Type B pancreatic cell (in vitro differentiated cells): ENCODE measurements at places on chromosomes 5 and 9. TPM values are rescaled to one million over a fixed set of nuclear protein-coding genes. Genes with fewer than 3 reads are reported as not detected.

GRCh38 chr9:121838746-121839669 lies 187.6 kb downstream of the DAB2IP start:
- H3K27me3 ChIP-seq: peaks cover 3% of the 10 kb centered on the region
- H3K27ac ChIP-seq: no peak overlapping the region
- no peak overlapping the region for H3K4me3 ChIP-seq
- H3K36me3 ChIP-seq: no peaks in the 10 kb centered on the region
- peaks cover 7% of the 10 kb centered on the region for H3K4me1 ChIP-seq
- DNase-seq: peak; percentile 43

GRCh38 chr5:73280821-73281746 lies 108.1 kb downstream of the TMEM174 start:
- peak overlapping the region; percentile 56 for H3K4me3 ChIP-seq
- H3K27me3 ChIP-seq: peaks cover 35% of the 10 kb centered on the region
- H3K36me3 ChIP-seq: no peaks in the 10 kb centered on the region
- no peak overlapping the region for H3K27ac ChIP-seq

GRCh38 chr5:135645336-135646180 lies 66.8 kb upstream of the CXCL14 start:
- peaks cover 21% of the 10 kb centered on the region for H3K4me1 ChIP-seq
- no peak for DNase-seq
- H3K4me3 ChIP-seq: no peak overlapping the region
- peaks cover 37% of the 10 kb centered on the region for H3K27me3 ChIP-seq

GRCh38 chr9:134618163-134618832 lies 23.3 kb upstream of the COL5A1 start:
- H3K36me3 ChIP-seq: no peaks in the 10 kb centered on the region
- DNase-seq: peak; percentile 65
- peaks cover 10% of the 10 kb centered on the region for H3K4me1 ChIP-seq
- H3K4me3 ChIP-seq: no peak overlapping the region
- H3K27ac ChIP-seq: no peak overlapping the region

DNA sequence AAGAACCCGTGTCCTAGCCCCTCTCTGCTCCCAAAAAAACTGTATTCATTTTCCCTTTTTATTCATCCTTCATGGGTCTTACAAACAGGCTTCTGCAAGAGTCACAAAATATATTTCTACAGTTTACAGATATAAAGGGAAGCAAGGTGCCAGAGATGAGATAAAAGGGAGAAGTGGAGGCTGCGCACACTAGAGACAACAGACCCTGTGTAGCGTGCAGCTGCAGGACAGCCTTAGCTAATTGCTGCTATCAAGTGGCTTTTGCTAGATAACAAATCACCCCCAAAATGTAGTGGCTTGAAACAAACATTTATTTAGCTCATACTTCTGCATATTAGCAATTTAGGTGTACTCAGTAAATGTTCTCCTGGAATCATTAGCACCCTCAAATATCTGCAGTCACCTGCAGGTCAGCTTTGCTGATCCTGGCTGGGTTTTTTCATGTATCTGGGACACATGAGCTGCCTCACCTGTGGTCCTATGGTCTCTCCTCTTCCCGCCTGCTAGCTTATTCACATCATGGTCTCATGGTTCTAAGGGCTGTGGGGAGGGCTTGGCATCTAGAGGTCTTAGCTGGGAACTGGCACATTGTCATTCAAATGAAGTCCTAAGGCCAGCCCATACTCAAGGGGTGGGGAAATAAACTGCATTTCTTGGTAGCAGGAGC lies 29.4 kb downstream of the ARHGEF37 start:
- H3K4me3 ChIP-seq: no peak overlapping the region
- H3K27ac ChIP-seq: peak overlapping the region; percentile 59
- no peak for DNase-seq
- H3K4me1 ChIP-seq: peaks cover 11% of the 10 kb centered on the region

- no peak overlapping the region for H3K27ac ChIP-seq
- H3K36me3 ChIP-seq: peaks cover 23% of the 10 kb centered on the region
- no peak overlapping the region for H3K4me3 ChIP-seq
- no peak for DNase-seq
- no peaks in the 10 kb centered on the region for H3K4me1 ChIP-seq
Measured at GRCh38 chr9:114003758-114004157, 74.3 kb downstream of the AMBP start.

DNA sequence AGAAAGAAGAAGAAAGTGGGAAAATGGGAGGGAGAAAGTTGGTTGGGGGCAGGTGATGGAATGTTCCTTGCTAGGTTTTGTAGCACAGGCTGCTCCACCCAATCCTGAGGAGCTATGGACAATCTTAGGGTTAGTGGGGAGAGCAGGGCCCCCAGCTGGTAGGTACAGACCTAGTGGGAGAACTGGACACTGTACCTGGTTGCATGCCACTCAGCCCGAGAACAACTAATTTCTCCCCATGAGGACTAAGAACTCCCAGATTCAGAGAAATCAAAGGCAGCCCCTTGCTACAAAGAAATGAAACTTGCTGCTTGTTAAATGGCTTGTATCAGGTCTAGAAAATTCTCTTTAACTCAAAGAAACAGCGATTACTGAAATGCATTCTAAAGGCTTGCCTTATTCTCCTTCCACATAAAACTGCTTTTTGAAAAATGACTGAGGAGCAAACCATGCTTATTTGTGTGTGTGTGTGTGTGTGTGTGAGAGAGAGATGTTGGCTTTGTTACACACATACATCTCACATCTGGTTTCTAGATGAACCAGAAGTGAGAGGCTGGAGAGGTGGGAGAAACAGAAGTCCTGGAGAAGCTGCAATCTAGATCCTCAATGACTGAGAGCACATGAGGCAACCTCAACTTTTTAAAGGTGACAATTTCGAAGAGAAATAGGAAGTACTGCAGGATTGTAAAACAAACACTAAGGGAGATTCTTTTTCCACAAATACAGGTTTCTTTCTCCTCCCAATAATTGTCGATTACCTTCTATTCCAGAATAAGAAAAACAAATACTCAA lies 28.9 kb downstream of the FYB1 start:
- DNase-seq: no peak
- H3K27ac ChIP-seq: no peak overlapping the region
- H3K4me1 ChIP-seq: peaks cover 6% of the 10 kb centered on the region

GRCh38 chr9:69421908-69422801 lies 97.1 kb downstream of the ENTREP1 start:
- H3K4me1 ChIP-seq: no peaks in the 10 kb centered on the region
- no peak overlapping the region for H3K27ac ChIP-seq
- DNase-seq: no peak

DNA sequence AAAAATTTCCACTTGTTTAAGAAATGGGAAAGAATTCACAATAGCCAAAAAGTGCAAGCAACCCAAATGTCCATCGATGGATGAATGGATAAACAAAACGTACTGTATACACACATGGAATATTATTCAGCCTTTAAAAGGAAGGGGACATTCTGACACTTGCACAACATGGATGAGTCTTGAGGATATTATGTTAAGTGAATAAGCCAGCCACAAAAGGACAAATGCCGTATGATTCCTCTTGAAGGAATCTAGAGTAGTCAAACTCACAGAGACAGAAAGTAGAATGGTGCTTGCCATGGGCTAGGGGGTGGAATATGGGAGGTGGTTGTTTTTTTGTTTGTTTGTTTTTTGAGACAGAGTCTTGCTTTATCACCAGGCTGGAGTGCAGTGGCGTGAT lies 3.8 kb upstream of the ATP6V0E1 start:
- H3K27me3 ChIP-seq: peaks cover 20% of the 10 kb centered on the region
- no peaks in the 10 kb centered on the region for H3K4me1 ChIP-seq
- no peak overlapping the region for H3K27ac ChIP-seq
- no peak overlapping the region for H3K4me3 ChIP-seq

DNA sequence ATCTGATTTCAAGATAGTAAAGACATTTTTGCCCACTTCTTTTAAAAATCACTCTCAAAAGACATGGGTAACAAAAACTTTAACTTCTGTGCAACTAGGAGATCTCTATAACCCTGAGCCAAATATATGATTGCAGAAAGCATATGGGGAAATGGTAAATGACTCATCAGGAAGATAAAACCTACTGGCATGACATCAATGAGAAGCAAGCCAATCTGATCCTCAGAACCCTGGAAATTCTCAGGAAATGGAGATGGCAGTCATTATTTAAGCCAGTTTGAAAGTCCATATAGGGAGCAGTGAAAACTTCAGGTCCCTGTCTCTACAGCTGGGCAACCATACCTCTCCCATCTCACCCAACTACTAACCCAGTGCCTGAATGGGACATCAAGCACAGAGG lies 249.7 kb upstream of the NREP start:
- DNase-seq: no peak

DNA sequence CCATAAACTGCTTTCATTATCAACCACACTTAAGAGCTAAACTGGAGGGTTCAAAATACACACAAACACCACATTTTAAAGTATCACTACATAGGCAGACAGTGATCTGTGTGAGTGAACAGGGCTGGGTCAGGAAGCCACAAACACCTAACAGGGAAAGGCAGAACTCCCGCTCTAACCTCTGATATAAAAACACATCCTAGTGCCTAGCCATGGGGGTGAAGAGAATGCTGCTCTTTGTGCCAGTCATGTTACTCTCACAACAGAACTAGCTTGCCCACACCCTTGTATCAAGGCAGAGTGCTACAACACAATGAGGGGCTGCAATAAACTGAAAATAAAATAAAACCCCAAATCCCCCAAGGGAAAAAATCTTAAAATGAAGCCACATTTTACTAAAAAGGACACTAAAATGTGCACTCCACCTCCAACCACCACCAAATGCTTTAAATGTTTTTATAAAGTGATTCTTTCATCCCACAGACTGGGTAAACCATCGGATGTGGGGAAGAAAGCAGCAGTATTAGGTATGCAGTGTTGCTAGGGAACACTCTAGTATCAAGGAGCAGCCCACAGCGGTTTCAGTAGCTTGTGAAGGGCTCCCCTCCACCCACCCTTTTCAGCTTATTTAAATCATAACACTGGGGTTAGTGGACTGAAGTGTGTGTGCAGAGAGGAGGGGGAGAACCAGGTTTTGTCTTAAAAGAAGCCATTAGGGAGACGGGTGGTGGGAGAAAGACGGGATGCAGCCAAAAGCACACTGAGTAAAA lies 64.5 kb downstream of the TMEM161B start:
- no peaks in the 10 kb centered on the region for H3K27me3 ChIP-seq
- H3K4me1 ChIP-seq: no peaks in the 10 kb centered on the region
- H3K4me3 ChIP-seq: peak overlapping the region; percentile 72
- peaks cover 4% of the 10 kb centered on the region for H3K36me3 ChIP-seq

DNA sequence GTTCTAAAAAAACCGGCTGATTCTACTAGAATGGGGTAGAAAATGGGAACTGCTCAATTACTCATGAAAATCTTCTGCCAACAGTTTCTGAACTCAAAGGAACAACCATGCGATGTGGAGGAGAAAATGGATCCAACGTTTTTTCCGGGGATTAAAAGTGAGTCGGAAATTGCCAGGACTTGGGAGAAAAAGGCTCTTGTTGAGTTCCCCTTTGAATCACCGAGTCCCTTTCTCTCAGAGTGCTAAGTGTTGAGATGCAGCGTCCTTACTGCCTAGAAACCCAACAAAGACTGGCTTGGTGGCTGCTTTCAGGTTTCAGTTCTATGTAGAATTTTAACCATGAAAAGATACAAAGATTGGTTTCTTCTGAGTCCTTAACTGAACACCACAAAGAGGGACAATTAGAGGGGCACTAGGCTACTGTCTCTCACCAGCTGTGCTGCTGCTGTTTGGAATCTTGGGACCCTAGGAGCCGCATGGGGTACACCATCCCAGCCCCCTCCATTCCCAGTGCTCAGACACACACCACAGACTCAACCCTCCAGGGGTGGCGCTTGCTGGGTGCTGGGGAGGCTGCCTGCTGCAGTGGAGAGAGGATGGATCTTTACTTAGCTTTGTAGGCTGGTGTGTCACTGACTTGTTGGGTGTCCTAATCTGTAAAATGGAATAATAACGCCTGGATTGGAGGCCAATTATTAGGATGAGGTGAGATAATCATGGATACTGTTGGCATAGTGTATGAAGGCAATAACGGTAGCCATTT lies 21.5 kb upstream of the NEUROG1 start:
- peaks cover 65% of the 10 kb centered on the region for H3K27me3 ChIP-seq
- no peak overlapping the region for H3K4me3 ChIP-seq
- H3K27ac ChIP-seq: no peak overlapping the region
- H3K36me3 ChIP-seq: no peaks in the 10 kb centered on the region
- peaks cover 15% of the 10 kb centered on the region for H3K4me1 ChIP-seq

DNA sequence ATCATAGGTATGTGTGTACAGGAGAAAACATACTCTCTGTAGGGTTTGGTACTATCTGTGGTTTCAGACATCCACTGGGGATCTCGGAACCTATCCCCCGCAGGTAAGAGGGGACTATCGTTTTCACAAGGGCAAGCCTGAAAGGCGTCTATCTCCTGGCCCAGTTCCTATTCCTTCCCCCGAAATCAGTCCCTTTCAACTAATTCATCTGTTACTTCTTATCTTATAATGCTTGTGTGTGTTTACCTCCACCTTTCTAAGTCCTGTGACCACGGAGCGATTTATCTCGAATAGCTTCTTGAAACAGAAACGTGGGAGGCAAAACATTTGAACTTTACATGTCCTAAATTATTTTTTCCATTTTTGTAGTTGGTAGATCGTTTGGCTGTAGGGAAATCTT lies 11.4 kb downstream of the ABO start:
- H3K27me3 ChIP-seq: no peaks in the 10 kb centered on the region
- DNase-seq: no peak
- H3K27ac ChIP-seq: no peak overlapping the region
- H3K36me3 ChIP-seq: no peaks in the 10 kb centered on the region
- H3K4me3 ChIP-seq: no peak overlapping the region

DNA sequence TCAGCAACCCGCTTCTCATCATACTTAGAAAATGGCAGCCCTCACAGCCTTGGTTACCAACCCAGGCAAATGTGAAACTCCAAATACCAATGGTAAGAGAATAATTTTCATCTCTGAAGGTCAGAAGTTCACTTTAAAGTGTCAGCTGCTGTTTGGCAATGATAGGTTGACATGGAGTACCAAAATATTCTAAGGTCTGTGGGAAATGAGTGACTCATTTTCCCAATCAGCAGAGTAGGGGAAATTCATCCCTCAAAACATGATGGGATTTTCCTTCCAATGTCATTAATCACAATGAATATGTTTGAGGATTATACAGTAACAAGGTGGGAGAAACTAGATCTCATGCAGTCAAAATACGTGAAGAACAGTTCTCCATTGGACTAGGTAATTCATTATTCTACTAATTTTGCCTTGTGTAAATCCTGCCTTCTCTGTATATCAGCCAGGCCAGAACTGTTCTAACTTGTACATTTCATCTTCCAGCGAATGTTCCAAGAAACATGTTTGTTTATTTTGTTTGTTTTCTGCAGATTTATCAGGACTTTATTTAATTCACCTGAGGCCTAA lies 53.1 kb upstream of the ERBIN start:
- H3K4me1 ChIP-seq: no peaks in the 10 kb centered on the region
- no peak for DNase-seq
- H3K27ac ChIP-seq: no peak overlapping the region

Gene NEUROG1
- total RNA-seq: 3.7 TPM in 1 of 2 replicates, not detected in the other

Gene ALDOB
- total RNA-seq: 30.5 and 36.7 TPM in 2 replicates

Gene PTPN3
- total RNA-seq: 4.9 and 8.1 TPM in 2 replicates

Gene CMYA5
- total RNA-seq: 1.2 and 1.4 TPM in 2 replicates

Gene PROP1
- not detected in 2 replicates for total RNA-seq

Gene FOXB2
- total RNA-seq: 0.24 TPM in 1 of 2 replicates, not detected in the other

Gene WNK2
- 47.2 and 75.5 TPM in 2 replicates for total RNA-seq
